ENCODE measurements at places on chromosomes 2 and 18. TPM values are rescaled to one million over a fixed set of nuclear protein-coding genes. Genes with fewer than 3 reads are reported as not detected.

GRCh38 chr2:42050010-42050702, 2.3 kb downstream of the PKDCC start:
- DNase-seq = no peak

- DNase-seq = no peak
These were observed 126.2 kb downstream of the EHBP1 start for GRCh38 chr2:62831729-62832128.

DNA sequence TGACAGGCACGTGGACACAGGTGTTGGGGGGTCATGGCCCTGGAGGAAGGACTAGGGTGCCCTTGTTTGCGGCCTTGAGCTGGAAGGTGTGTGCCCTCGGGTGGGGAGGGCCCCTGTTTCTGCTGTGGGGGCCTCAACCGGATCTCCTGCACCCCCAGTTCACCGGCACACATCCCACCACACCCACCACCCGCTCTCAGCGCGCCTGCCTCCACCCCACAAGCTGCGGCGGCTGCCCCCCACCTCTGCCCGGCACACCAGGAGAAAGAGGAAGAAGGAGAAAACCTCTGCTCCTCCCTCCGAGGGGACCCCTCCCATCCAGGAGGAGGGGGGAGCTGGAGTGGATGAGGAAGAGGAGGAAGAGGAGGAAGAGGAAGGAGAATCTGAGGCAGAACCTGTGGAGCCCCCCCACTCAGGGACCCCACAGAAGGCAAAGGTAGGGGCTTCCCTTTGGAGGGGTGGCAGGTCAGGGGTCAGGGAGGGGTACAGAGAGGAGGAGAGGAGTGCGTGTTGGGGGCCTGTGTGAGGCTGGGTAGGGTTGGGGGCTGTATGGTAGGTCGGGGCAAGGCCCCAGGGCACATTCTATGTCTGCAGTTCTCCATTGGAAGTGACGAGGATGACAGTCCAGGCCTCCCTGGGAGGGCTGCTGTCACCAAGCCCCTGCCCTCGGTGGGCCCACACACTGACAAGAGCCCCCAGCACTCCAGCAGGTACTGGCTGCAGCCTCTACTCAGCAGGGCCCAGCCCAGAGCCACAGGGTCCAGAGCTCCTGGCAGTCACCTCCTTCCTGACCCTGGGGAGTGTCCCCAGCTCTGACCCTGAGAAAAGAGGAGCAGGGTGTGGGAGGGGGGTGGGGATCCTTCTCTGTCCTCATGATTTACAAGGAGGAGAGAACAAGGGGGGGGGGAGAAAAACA, 1.8 kb downstream of the SLC4A3 start:
- no peak for DNase-seq

DNA sequence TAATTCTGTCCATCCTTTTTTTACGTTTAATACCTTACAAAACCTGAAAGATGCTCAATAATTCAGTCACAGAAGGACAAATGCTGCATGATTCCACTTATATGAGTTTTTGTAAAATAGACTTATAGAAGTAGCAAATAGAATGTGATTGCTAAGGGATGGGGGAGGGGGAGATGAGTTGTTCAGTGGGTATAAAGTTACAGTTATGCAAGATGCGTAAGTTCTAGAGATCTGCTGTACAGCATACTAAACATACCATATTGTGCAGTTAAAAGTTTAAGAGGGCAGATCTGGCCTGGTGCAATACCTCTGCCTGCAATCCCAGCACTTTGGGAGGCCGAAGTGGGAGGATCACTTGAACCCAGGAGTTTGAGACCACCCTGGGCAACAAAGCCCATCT, 78.8 kb downstream of the TET3 start:
- no peak for DNase-seq

DNA sequence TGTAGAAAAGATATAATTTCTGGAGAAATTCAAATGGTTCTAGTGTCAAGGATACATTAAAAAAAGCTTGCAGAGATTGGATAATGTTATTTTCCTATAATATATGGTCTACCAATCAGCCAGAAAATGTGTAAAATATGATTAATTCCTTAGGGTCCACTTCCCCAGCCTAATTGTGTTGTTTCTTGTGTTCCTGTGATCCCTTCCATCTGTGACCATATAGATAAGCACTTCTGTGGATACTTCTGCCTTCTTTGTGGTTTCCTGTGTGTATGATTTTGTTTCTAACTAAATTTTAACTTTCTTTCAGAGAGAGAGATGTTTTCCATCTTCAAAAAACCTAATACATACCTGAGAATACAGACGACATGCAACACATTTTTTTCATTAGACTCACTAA, 367.1 kb upstream of the PIK3C3 start:
- no peak for DNase-seq

- peak; percentile 37 for DNase-seq
These were observed 810 bp upstream of the RBFA start for GRCh38 chr18:80033181-80034067.

The IL37 gene
- not detected for total RNA-seq

The C2orf66 gene
- total RNA-seq = 0.14 TPM
